ENCODE measurements at places on chromosomes 16 and 17.

- no peak for DNase-seq
Measured at GRCh38 chr17:15431196-15431595, 36.2 kb downstream of the CDRT4 start.

DNA sequence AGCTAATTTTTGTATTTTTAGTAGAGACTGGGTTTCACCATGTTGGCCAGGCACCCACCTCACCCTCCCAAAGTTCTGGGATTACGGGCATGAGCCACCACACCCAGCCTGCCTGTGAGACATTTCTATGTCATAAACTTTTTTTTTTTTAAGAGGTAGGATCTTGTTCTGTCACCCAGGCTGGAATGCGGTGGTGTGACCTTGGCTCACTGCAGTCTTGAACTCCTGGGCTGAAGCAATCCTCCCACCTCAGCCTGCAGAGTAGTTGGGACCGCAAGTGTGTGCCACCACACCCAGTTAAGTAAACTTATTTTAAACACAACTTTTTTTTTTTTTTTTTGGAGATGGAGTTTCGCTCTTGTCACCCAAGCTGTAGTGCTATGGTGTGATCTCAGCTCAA lies 47.2 kb downstream of the SCNN1G start:
- DNase-seq, result no peak

- no peak for DNase-seq
Measured at GRCh38 chr16:49499869-49500610, 126.4 kb downstream of the C16orf78 start.

DNA sequence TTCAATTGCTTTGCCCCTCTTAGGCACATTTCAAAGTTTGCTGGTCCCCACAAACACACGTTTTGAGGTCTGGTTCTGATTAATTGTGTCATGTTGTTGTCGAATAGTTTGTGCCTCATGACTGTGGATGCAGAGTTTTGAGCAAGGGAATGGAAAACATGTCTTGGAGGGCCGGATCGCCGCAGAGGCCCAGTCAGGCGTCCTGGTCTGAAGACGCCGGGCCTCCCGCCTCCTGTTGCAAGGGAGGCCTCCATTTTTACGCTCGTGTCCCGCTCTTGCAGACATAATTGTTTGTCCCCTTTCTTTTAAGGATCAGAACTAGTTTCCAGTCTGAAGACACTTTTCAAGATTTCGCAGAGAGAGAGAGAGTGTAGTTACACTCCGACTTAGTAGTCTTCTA lies 3.2 kb downstream of the NTN1 start:
- no peak for DNase-seq

DNA sequence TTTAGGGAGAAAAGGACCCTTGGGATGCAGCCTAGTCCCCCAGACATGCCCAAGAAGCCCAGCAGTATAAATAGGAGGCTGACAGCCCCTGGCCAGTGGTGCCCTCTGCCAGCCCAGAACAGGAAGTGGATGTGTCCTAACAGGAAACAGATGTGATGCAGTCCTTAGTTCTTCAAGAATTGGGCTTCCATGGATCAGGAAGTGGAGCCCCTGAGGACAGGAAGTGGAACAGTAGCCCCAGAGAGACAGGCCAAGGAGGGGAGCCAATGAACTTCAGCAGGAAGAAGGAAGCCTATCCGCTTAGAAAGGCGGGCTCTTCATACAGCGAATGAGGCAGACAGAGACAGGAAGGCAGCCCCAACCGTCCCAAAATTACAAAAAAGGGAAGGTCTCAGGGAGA lies 7.2 kb downstream of the CTF1 start:
- DNase-seq, result no peak

GRCh38 chr16:85650135-85650843 lies 37.2 kb downstream of the GSE1 start:
- no peak for DNase-seq

- DNase-seq, result no peak
Measured at GRCh38 chr16:68289202-68289601, 21.5 kb downstream of the SLC7A6OS start.

DNA sequence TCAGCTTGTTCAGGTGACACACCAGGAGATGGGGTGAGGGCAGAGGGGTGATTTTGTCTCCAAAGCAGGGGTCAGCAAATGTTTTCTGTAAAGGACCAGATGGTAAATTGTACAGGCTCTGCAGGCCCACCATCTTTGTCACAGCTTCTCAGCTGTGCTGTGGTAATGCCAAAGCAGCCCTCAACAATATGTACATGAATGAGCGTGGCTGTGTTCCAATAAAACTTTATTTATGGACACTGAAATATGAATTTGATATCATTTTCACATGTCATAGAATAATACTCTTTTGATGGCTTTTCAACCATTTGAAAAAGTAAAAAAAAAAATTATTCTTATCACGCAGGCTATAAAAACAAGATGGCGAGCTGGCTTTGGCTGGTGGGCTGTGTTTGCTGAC lies 206.4 kb upstream of the RPL38 start:
- no peak for DNase-seq

DNA sequence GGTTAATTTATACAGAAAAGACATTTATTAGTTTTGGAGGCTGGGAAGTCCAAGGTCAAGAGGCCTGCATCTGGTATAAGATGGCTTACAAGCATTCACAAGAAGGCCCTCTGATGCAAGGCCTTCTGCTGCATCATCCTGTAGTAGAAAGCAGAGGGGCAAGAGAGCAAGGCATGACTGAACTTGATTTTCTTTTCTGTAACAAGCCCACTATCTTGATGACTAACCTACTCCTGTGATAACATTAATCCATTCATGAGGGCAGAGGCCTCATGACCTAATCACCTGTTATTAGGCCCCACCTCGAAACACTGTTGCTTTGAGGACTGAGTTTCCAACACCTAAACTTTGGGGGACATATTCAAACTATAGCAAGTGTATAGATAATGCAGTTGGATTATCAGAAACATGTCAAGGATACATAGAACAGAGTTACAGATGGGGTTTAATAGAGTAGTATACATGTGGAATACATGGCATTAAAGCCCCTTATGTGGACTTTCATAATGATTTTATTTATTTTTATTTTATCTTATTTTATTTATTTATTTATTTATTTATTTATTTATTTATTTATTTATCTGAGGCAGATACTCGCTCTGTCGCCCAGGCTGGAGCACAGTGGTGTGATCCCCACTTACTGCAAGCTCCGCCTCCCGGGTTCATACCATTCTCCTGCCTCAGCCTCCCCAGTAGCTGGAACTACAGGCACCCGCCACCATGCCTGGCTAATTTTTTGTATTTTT lies 88.2 kb downstream of the CHD9 start:
- DNase-seq, result no peak

GRCh38 chr16:15682105-15682570 lies 32.1 kb downstream of the NDE1 start:
- peak; percentile 28 for DNase-seq

DNA sequence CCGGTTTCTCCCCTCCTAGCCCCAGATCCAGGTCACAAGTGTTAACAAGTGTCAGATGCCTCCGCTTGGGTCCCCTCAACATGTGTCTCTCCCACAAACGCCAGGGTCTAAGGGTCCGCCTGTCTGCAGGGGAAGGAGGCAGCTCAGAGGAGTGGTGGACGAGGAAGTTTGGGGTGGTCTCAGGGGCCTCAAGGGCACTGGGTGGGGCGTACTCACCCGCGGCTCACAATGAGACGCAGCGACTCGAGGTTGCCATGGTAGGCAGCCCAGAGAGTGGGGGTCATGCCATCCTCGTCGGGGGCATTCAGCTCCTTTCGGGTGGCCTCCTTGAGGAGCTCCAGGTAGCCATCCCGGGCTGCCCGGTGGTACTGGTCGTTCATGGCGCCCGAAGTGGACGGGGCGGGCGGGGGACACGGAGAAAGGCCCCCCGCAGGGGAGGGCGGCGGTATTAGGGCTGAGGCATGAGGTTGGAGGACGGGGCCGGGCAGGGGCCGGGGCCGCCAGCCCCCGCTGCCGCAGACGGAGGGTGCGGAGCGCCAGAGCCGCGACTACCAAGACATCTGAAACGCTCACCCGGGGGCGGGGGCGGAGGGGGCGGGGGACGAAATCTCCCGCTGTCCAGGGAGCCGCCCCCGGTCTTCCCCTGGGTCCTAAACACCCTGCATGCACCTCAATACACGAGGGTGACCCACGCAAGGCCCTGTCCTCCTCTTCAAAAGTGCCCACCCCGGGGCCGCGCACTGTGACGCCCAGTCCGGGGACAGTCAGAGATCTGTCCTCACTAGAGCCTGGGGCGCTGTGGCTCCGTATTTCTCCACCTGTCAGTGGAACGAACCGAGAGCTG lies at the start of gene USH1G:
Gene USH1G (minus strand): TSS at position 562 of the 844 bp plus-strand sequence. CDS start 182 bp downstream, at position 380.
- DNase-seq, result no peak

DNA sequence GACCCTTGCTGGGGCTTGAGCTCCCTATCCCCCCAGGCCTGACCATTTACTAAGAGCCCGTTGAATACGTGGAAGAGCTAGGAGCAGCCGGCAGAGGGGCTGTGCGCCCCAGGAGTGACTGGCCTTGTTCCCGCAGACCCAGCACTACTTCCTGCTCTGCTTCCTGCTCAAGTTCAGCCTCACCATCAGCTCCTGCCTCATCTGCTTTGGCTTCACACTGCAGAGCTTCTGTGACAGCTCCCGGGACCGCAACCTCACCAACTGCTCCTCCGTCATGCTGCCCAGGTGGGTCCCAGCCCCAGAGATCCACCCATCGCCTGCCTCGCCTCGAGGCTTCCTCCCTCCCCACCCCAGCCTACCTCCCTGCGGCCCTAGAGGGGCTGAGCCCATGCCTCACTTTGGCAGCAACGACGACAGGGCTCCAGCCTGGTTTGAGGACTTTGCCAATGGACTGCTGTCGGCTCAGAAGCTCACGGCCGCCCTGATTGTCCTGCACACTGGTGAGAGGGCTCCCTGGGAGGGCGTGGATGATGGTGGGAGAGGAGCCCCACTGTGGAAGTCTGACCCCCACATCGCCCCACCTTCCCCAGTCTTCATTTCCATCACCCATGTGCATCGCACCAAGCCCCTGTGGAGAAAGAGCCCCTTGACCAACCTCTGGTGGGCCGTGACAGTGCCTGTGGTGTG lies 17.2 kb downstream of the CASKIN2 start:
- DNase-seq, result no peak

DNA sequence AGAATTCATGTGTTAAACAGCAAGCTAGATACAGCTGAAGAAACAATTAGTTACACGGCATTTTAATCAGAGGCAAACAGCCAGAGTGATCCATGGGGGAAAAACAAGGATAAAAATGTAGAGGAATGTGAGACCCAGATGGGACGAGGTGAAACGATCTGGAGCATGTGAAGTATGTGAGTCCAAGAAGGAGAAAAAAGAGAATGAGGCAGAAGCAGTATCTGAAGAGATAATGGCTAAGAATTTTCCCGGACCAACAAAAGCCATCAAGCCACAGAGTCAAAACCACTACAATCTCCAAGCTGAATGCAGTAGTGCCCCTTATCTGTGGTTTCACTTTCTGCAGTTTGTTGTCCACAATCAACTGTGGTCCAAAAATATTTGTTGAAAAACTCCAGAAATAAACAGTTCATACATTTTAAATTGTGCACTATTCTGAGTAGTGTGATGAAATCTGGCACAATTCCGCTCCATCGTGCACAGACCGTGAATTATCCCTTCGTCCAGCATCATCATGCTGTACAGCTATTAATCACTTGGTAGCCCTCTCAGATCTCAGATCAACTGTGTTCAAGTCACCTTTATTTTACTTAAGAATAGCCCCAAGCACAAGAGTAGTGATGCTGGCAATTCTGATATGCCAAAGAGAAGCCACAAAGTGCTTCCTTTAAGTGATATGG lies 18.8 kb downstream of the MYH10 start:
- no peak for DNase-seq

DNA sequence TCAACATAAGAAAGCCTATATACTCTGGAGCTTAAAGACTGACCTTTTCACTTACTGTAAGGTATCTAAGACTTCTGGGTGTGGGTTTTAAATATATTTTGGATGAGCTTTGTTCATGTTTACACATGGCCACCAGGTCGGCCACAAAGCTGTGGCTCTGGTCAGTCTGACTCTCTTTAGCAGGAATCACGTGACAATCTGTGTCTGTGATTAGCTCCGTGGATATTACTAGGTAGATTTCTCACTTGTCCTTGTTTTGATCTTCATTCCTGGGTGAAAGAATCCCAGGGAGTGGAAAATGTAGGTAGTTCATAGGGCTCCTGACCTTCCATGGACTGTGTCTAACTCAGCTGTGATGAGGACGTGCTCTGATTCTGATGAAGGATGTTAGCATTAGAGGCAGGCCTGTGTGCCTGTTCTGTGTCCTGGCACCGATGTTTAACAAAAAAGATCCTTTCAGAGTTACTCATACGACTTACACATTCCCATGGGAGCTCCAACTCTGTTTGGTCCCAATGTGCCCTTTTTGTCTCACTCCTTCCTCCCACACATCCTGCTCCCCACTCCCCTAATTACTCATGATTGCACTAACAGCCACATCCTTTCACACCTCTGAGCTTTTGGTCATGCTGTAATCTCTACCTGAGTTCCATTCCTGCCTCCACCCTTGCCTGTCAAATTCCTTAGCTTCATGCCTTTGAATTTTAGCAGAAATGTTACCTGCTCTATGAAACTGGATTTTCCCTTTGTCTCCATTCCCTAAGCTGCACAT lies 425.1 kb downstream of the MAF start:
- DNase-seq, result no peak

DNA sequence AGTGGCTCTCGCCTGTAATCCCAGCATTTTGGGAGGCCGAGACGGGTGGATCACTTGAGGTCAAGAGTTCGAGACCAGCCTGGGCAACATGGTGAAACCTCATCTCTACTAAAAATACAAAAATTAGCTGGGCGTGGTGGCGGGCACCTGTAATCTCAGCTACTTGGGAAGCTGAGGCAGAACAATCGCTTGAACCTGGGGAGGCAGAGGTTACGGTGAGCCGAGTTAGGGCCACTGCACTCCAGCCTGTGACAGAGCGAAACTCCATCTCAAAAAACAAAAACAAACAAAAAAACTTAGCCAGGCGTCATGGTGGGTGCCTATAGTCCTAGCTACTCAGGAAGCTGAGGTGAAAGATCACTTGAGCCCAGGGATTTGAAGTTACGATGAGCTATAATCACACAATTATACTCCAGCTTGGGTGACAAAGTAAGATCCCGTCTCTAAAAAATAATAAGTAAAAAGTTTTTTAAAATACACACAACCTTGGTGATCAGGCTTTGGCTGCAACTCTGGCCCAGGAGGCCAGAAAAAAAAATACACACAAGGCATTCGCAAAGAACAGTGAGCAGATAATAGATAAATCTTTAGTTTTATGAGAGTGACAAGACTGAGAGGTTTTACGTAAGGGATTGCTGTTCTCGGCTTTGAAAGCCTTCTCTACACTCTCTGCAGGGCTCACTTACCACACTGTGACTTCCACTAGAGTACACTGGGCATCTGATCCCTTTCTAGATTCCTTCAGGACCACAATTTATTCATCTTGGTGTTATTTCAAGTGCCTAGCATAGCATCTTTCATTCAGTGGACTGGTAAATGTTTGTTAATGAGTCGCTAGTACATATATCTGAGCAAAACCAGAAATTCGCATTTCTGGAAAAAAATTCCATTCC lies 5.9 kb downstream of the GSPT1 start:
- DNase-seq, result no peak

Data from amniotic stem cell (primary cell).